H9 (cell line): ENCODE measurements at places on chromosomes 3 and 15.
A peak's percentile ranks its signal among the peaks of the same experiment; 100 is the strongest.

GRCh38 chr3:125556314-125556713 is 36.3 kb upstream of the SNX4 start:
- no peak for DNase-seq

GRCh38 chr3:119831941-119832371 is 50.1 kb downstream of the NR1I2 start:
- no peak for DNase-seq

GRCh38 chr15:24858737-24859601 is 95.8 kb upstream of the SNRPN start:
- DNase-seq: peak; percentile 76

DNA sequence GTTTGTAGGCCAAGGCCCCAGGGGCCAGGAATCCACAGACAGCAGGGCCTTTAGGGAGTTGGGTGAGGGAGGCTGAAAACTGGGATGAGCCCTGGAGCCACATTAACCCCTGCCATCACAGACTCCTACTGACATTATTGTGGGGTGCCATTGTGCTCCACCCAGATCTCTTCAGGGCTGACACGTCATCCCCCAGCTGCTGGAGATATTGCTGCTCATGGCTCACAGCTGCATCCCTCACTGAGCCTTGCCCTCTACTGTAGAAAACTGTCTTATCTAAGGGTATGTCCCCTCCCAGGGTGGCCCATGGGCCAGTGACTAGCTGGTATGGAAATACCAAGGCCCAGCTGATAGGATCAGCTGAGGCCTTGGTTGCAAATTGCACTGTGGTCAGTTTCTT is 87.3 kb upstream of the PRR23C start:
- no peak for DNase-seq

GRCh38 chr3:169847896-169848295 is 21.8 kb downstream of the LRRC31 start:
- DNase-seq: no peak

DNA sequence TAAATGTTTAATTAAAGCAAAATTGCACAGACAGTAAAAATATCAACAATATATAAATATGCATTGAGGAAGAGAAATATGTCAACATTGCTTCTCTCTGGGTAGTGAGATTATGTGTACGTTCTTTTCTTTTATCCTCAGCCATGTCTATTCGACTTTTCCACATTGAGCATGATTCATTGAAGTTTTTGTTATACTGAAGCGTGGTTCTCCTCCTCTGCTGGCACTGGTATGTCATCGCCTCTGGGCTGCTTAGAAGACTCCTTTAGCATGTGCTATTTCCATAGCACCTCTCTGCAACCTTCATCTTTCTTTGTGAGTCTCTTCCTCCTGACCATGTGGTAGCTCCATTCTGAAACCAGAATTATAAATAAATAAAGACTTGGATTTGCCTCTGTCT is 65.8 kb upstream of the AKAP13 start:
- no peak for DNase-seq

- DNase-seq: no peak
These were observed 393.3 kb downstream of the CACNA2D3 start for GRCh38 chr3:54515441-54516213.

DNA sequence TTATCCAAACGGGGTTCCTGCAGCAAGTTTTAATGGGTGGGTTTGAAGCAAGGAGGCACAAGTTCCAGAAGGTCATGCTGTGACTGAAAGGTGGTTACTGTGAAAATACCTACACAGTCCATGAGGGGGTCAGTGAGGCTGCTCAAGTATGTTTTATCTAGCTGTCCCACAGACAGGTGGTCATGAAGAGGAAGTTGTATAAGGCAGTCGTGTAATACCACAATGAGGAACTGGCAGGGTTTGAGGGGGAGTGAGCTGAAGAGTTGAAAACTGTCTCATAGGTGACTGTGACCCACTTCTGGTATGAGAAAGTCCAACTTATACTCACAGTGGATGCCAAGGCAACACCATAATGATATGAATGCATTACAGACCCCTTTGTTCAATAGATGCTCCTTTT is 856.8 kb downstream of the OTOL1 start:
- no peak for DNase-seq

- DNase-seq: peak; percentile 55
These were observed 11.6 kb upstream of the VGLL4 start for GRCh38 chr3:11655196-11655928.

DNA sequence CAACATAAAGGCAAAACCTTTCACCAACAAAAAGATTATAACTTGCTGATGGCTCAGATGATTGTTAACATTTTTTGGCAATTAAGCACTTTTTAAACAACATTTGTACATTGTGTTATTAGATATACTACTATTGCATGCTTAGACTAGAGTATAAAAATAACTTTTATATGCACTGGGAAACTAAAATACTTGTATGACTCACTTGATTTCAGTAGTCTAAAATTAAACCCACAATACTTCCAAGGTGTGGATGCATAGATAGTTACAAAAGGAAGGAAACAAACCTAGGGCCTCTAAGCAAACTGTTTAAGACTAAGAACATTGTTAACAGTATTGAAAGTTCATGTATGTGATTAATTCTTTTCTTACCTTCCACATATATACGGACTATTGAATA is 1521.5 kb downstream of the OTOL1 start:
- no peak for DNase-seq

GRCh38 chr3:102181175-102181920 is 253.5 kb upstream of the ZPLD1 start:
- no peak for DNase-seq

DNA sequence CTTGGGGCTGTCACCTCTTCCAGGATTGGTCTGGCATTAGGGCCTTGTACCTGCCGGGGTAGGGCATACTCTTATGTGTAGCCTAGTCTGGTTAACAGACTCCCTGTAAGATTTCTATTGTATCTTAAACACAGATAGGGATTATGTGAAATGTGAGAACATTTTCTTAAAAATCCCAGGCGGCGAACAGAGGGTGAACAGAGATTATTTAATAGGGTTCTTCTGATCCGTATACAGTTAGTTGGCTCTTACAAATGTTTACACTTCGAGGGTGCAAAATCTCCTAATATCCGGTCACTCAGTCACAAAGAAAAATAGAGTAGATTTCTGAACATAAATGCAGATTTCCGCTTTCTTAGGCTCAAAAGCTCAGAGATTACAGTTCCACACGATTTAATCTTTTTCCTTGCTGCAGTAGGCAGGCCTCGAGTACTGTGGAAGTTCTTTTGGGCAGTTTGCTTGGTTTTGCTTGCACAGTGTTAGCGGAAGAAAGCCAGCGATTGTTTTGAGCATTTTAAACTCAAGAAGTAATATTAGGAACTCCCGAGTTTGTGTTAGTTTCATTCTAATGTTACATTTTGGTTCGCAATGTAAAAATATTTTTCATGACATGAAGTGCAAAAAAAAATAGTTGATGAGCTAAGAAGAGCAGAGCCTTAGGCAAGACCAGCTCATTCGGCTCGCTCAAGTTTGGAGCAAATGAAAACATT is 993 bp downstream of the PLCL2 start:
- DNase-seq: no peak

DNA sequence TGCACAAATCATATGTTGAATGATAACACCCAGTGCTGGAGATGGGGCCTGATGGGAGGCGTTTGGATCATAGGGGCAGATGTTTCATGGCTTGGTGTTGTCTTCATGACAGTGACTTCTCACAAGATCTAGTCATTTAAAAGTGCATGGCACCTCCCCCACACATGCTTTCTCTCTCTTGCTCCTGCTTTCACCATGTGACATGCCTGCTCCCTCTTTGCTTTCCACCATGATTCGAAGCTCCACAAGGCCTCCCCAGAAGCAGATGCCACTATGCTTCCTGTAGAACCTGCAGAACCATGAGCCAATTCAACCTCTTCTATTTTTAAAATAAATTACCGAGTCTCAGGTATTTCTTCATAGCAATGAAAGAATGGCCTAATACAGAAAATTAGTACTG is 17.8 kb upstream of the SH3BP5 start:
- no peak for DNase-seq

- no peak for DNase-seq
These were observed 183.7 kb upstream of the LRRN1 start for GRCh38 chr3:3615533-3615932.

DNA sequence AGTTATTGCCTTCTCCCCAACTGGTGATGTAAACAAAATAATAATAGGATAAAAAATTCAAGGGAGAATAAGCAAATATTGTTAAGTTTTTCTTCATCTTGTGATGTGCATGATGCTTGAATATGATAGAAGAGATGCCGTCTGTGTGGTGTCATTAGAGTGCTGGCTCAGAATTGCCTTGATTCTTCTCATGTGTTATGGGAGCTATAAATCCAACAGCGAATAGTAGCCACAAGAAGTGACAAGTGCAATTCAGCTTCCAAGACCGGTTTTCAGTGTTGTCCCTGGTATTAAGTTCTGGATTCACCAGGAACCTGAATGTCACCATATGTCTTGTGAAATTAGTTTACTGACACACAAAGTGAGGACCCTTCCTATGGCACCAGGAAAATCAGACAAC is 547.0 kb downstream of the NSUN3 start:
- no peak for DNase-seq

DNA sequence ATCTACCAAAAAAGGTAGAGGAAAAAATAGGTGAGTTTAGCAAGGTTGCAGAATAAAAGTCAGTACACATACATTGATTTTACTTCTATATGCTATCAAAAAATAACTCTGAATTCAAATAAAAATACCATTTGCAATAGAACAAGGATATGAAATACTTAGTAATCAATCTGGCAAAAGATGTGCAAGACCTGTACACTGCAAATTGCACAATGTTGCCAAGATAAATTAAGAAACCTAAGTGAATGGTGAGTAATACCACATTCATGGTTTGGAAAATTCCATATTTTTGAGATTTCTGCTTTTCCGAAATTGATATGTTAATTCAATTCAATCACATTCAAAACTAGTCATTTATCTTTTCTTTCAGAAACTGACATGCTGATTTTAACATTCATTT is 464.8 kb downstream of the EPHA3 start:
- DNase-seq: no peak

DNA sequence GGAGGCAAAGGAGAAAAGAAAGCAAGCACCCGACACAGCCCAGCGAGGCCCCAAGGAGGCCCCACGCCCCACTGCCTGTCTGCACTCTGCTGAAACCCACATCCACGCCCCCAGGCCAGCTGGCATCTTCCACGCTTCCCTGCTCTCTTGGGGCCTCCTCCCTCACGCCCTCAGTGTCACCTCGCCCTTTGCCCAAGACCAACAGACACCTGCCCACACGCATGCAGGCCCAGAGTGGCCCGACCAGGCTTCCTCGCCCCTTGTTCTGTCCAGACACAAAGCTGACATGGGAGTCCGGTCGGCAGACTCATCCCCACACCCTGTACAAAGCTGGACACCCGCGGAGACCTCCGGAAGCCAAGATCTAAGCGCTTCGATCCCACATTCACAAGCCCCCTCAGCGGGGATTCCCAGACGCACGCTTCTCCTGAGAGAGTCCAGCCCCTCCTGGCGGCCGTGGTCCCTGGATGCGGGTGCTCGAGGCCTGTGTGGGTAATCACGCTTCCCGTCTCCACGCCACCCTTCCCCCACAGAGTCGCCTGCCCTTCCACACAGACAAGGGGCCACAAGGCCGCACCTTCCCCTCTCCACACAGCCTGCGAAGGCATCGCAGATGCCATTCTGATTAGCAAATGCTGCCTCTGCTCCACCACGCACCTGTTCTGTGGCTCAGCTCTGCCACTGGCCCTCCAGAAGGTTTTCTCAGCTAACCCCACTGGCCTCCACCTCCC is 176.6 kb downstream of the XXYLT1 start:
- no peak for DNase-seq

- no peak for DNase-seq
These were observed 1.3 kb downstream of the SCG5 start for GRCh38 chr15:32642667-32643435.

GRCh38 chr3:133574260-133574881 is 885 bp downstream of the CDV3 start:
- peak; percentile 50 for DNase-seq

DNA sequence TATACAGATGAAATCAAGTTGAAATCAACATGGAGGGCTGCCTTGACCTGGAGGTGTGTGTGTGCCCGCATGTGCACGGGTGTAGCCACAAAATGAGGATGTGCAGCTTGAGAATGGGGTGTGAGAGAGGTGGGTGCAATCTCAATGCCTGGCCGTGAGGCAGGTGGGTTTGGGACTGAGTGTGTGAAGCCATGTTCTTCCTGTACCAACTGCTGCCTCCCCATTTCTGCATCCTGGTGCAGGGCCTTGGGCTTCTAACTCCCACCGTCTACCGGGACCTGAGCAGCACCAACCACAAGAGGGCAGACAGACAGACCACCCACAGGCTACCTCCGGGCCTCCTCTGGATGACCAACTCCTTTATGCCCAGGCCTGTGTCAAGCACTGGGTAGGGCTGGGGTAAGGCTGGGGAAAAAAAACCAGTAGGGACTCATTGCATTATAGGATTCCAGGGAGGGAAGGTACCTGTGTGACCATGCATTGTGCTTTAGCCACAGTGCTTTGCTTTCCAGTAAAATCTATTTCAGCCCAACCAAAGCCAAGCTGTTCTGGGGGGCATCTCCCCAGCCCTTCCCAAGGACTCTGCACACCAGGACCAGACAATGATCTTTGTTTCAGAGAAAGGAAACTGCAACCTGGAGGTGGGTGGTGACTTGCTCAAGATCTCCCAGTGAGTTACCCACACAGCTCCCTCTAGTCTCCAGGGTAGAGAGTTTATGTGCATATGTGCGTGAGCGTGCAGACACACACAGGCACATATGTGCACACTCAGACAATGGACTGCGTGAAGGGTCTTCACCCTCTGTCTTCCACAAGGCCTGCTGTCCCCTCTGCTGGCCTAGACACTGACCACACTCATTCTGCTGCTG is 162.2 kb upstream of the TLE3 start:
- DNase-seq: peak; percentile 64

GRCh38 chr3:72594615-72595215 is 253.5 kb downstream of the SHQ1 start:
- no peak for DNase-seq

GRCh38 chr3:25426408-25426807 is 1.7 kb upstream of the RARB start:
- no peak for DNase-seq

GRCh38 chr15:76114561-76114960 is 54.8 kb downstream of the TMEM266 start:
- no peak for DNase-seq

GRCh38 chr3:57699591-57699990 is 6.7 kb upstream of the DENND6A start:
- DNase-seq: no peak

GRCh38 chr3:50559702-50560101 is 7.8 kb downstream of the C3orf18 start:
- DNase-seq: no peak

GRCh38 chr3:181402347-181402746 is 309.4 kb upstream of the SOX2 start:
- DNase-seq: no peak

GRCh38 chr3:129341331-129342141 is 62.9 kb downstream of the HMCES start:
- DNase-seq: no peak

DNA sequence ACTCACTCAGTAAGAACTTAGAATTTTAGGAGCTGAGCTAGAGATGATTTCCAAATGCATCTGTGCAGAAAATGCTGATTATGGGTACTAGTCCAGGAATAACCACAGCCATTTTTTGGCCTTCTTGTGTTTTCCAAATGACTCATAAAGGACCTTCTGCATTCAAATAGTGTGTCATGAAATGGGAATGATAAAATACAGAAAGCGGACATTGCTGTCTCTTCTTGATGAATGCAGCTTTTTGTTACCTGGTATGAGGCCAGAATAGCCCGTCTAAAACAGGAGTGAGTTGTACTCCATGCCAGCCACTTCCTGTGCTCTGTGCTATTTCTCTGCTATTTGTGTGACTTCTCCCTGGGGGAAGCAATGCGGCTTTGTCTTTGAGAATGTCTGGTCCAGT is 20.5 kb upstream of the FRMD5 start:
- DNase-seq: no peak
